ENCODE measurements at places on chromosomes 7 and 10.

GRCh38 chr10:85152496-85152895, 824.1 kb downstream of the CCSER2 start:
- no peak for DNase-seq

DNA sequence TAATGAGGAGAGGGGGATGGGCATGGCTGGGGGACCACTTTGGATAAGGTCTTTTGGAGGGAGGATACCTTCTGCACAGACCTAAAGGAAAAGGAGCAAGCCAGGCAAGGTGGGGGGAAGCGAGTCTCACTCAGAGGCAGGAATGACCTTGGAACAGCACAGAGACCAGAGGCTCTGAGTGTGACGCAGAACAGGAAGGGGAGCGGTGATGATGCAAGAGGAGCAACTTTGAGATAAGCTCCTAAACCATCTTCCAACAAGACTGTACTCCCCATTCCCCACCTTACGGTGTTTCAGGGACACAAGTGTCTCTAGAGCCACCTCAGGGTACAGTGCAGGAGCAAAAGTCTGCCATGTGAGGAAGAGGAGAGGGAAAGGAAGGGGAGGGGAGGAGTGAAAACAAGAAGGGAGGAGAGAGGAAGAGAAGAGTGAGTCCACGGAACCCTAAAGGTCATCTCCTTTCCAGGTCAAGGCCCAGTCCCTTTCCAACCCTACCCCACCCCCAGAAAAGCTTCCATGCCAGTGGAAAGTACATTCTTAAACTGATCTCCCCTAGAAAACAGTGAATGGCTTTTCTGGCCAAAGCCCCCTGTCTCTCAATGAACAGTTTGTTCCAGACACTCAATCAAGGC, 54.1 kb downstream of the JAZF1 start:
- no peak for DNase-seq

DNA sequence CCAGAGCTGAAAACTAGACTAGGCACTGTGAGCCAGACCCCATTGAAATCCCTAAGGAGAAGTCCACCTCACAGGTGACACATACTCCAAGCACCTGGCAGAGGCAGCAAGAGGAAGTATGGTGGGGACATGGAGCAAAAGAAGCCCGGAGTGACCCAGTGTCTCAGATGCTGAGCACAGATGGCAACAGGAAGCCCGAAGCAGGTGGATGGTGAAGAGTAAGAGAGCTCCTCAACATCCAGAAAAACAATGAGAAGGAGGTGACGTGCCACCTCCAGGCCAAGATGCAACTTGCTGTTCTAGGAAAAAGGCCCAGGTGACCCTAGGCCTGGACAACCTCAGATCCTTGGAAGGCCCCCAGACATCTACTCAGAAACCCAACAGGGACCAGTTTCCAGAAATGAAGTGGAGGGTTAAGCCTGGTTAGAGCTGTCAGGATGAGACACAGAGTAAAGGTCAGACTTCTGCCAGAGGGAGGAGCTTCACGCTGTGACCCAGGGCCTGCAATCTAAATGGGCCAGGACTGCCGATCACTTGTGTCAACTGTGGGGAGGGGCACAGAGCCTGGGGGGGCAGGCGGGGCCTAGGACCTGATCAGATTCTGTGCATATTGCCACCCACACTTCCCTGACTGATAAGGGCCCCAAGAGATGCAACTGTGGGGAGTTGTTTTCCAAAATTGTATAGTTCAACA, 2.4 kb upstream of the COBL start:
- no peak for DNase-seq

DNA sequence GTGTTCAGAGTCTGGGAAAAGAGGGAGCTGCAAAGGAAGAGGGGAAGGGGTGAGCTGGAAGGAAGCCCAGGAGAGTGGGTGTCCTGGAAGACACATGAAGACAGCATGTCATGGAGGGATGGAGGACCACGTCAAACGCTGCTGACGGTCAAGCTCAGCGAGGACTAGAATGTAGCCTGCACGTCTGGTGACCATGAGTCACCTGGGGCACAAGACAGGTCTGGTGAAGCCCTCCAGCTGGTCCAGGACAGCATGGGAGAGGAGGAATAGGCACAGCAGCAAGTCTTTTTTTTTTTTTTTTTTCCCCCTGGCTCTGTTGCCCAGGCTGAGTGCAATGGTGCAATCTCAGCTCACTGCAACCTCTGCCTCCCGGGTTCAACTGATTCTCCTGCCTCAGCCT, 19.6 kb upstream of the AMZ1 start:
- no peak for DNase-seq

GRCh38 chr10:91198781-91199180, 21.7 kb upstream of the PCGF5 start:
- DNase-seq = no peak

DNA sequence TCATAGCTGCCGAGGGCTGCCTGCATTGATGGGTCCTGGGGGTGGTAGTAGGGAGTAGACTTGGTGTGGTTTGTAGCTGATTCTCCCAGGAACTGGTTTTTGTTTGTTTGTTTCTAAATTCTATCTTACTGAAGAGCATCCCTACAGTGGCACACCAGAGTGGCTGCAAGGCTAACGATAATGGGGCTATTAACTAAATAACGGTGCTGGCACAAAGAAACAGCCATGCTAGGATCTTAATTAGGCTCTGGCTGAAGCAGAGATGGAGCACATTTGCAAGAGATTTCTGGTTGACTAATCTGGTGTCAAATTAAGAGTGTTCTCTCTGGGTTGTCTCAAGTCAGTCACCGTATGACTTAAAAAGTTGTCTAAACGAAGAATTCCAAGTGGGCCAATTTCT, 590.0 kb downstream of the NRG3 start:
- no peak for DNase-seq

GRCh38 chr10:79229071-79229541, 118.2 kb upstream of the PPIF start:
- DNase-seq = no peak

DNA sequence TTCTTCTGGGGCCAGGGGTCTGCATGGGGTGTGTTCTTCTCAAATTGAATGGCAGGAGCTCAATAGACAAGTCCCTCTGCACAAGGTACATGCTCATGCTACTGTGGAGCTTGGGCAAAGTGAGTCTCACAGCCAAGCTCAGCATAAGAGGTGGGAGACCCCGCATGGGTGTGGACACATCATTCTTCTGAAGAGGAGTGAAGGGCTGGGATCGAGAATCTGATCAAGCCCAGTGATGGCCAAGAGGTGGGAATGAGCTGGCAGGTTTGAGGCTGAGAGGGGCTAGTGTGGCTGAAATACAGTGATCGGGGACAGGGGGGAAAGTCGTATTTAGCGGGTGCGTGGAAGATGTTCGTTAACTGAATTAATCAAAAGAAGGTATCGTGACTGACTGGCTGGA, 32.6 kb downstream of the CDH23 start:
- no peak for DNase-seq

- no peak for DNase-seq
Measured at GRCh38 chr10:101997803-101998202, 58.2 kb downstream of the ARMH3 start.

GRCh38 chr10:49167425-49168170, 20.6 kb downstream of the TMEM273 start:
- no peak for DNase-seq

DNA sequence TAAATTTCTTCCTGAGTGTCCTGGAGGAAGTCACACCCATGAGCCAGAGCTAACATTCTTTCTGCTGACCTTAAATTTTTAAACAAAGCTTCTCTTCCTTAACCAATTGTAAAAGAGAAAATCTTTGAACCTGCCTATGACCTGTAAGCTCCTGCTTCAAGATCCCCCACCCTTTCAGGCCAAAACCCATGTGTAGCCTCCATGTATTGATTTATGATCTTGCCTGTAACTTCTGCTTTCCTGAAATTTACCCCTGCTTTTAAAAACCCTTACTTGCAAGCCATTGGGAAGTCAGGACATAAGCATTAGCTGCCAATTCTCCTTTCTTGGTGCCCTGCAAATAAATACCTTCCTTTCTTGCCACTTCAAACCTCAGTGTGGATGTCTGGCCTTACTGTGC, 68.5 kb upstream of the HECTD2 start:
- DNase-seq = no peak

GRCh38 chr10:34858003-34858402, 42.9 kb upstream of the PARD3 start:
- DNase-seq = no peak

DNA sequence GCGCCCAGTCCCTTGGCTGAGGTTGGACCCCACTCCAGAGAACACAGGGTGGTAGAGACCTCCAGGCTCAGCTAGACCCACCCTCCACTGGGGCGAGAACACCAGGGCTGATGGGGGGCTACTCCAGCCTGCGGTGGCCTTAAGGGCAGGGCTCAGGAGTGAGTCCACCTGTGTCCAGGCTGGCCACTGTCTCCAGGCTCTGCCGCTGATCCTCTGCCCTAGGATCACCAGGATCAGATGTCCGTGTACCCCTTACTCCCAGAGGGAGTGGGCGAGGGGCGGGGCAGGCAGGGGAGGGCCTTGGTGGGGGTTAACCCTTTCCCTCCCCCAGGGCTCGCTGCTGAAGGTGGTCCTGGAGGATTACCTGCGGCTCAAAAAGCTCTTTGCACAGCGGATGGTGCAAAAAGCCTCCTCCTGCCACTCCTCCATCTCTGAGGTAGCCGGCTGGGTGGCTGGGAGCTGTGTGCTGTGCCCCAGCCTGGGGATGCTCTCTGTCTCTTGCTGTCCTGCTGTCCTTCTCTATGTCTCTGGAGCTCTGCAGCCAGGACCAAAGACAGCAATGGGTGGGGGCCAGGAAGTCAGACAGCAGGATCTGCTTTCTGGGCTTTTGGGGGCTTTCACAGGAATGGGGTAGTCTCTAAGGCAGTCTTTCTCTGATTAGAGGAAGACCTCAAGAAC, 38.0 kb downstream of the PSAP start:
- DNase-seq = no peak

DNA sequence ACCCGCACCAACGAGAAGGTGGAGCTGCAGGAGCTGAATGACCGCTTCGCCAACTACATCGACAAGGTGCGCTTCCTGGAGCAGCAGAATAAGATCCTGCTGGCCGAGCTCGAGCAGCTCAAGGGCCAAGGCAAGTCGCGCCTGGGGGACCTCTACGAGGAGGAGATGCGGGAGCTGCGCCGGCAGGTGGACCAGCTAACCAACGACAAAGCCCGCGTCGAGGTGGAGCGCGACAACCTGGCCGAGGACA, 1.6 kb downstream of the VIM start:
- no peak for DNase-seq

- no peak for DNase-seq
Measured at GRCh38 chr7:24962418-24962962, 17.5 kb downstream of the OSBPL3 start.

DNA sequence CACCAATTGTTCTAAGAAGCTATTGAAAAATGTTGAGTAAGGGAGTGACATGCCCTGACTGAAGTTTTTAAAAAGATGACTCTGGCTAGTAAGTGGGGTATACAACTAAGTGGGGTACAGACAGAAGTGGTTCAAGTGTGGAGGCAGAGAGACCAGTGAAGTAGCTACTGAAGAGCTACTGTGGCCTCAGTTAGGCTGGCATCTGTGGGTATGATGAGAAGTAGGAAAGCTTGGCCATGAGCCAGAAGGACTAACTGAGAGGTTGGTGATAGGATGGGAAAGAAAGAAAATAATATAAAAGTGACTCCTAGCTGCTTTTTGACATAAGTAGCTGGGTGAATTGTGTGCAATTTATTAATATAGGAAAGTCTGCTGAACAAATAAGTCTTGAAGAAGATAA, 176.6 kb downstream of the SEMA3D start:
- DNase-seq = no peak

GRCh38 chr7:18288322-18289037, 207.1 kb upstream of the HDAC9 start:
- no peak for DNase-seq

DNA sequence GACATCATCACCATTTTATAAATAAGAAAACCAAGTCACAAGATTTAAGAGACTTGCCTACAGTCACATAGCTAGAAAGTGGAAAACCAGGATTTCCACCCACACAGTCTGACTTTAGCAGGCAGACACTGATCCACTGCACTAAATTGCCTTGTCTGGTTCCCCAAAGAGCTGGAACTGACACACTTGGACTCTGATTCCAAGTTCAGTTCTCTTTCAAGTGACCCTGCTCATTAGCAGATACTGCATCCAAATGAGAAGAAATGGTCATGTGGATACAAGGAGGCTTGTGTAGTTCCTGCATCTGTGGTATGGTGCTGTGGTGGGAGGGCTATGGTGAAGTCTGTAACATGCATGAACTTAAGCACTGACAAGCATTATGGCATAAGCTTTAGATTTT, 180.1 kb upstream of the MKLN1 start:
- no peak for DNase-seq

GRCh38 chr7:26549281-26549944, 257.8 kb downstream of the SNX10 start:
- no peak for DNase-seq

GRCh38 chr10:23442936-23443335, 4.1 kb downstream of the OTUD1 start:
- DNase-seq = no peak

DNA sequence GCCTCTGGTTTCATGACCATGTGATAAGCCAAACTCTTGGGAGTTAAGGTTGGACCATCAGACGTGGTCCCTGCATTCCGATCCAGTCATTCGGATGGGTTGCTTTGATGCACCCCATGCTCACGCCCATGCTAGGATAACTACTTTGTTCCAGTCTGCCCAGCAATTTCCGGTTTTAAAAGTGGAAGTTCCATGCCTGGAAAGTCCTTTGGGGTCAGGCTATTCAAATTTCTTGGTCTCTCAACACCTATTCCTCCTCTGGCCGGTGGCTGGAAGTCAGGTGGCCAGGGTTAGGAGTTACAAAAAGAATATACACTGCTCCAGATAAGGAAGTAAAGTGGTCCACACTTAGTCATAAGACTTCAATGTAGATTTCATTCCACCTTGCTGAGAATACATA, 37.7 kb upstream of the HABP2 start:
- no peak for DNase-seq

Measured in activated CD4-positive, CD25-positive, alpha-beta regulatory T cell treated with anti-CD3 and anti-CD28 coated beads, Interleukin-2, amount 50 U/mL, for 72 hours (primary cell).